ENCODE measurements at places on chromosomes 12 and 14. TPM values are rescaled to one million over a fixed set of nuclear protein-coding genes. Genes with fewer than 3 reads are reported as not detected.

Gene FAM186B
- 3.4 TPM for polyA plus RNA-seq

Gene FGF6
- polyA plus RNA-seq, result not detected

GRCh38 chr14:40248671-40249070 lies 816.4 kb upstream of the FBXO33 start:
- no peaks in the 10 kb centered on the region for H3K36me3 ChIP-seq
- H3K4me1 ChIP-seq, result no peaks in the 10 kb centered on the region
- no peak overlapping the region for H3K4me3 ChIP-seq
- H3K27ac ChIP-seq, result no peak overlapping the region

GRCh38 chr12:22169376-22169775 lies 123.4 kb downstream of the CMAS start:
- H3K4me3 ChIP-seq, result no peak overlapping the region
- H3K27ac ChIP-seq, result no peak overlapping the region

DNA sequence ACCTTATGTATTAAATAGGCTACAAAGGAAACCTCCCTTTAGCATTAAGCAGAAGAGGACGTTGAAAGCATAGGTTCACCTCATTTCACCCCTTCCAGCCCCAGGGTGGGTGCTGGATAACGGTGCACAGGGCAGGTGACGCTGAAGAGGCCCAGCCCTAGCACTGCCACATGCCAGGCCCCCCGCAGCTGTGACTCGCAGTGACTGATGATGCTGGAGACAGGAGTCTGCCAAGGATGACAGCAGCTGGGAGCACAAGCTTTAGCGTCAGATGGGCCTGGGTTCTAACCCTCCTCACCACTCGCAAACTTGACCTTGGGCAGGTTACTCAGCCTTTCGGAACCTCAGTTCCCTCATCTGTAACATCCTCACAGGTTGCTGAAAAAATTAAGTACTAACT lies 76.7 kb downstream of the TBK1 start:
- H3K4me1 ChIP-seq, result no peaks in the 10 kb centered on the region
- no peak overlapping the region for H3K4me3 ChIP-seq
- H3K27ac ChIP-seq, result no peak overlapping the region
- H3K36me3 ChIP-seq, result no peaks in the 10 kb centered on the region
- no peak for DNase-seq

Measured in spinal cord (tissue), 10 donors.